ENCODE measurements at places on chromosomes 7 and 10.
A peak's percentile ranks its signal among the peaks of the same experiment; 100 is the strongest.

GRCh38 chr10:62386356-62387320, 12.5 kb downstream of the ZNF365 start:
- H3K27ac ChIP-seq: no peak overlapping the region
- no peaks in the 10 kb centered on the region for H3K27me3 ChIP-seq
- H3K4me1 ChIP-seq: no peaks in the 10 kb centered on the region
- no peak for DNase-seq

DNA sequence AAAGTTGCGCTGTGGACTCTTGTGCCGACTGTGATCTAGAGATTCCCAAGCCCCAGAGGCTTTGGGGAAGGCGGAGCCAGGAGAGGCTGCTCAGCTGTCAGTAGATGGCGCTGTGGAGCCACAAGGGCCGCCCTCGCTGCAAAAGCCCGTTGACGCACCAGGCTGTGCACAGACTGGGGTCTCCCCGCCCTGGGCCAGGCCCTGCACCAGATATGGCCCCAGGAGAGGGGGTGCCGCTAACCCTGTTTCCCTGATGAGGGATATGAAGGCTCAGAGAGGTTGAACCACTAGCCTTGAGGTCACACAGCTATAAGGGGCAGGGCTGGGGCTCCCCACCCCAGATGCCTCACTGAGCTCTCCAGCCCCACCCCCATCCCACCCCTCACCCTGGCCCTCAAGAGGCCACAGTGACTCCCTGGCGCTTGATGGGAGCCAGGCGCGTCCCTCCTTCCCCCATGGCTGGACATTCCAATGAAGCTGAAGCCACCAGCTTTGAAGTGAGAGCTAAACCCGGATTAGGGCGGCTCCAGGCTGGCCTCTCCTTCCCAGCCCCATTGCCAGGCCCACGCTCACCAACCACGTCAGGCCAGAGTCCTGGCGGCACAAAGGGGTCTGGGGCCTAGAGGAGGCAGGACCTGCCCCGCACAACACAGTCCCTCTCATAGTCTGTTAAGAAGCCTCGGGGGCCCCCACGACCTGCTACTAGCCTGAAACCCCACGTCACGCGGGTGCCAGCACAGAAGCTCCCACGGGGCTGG, 26.4 kb downstream of the MYL10 start:
- peak; percentile 87 for DNase-seq
- H3K27me3 ChIP-seq: no peaks in the 10 kb centered on the region
- peaks cover 39% of the 10 kb centered on the region for H3K4me1 ChIP-seq
- no peaks in the 10 kb centered on the region for H3K36me3 ChIP-seq
- H3K27ac ChIP-seq: no peak overlapping the region

- no peak for DNase-seq
- H3K4me1 ChIP-seq: no peaks in the 10 kb centered on the region
- no peak overlapping the region for H3K4me3 ChIP-seq
- no peaks in the 10 kb centered on the region for H3K36me3 ChIP-seq
- H3K27ac ChIP-seq: no peak overlapping the region
- no peaks in the 10 kb centered on the region for H3K27me3 ChIP-seq
Measured at GRCh38 chr10:110613341-110613995, 30.7 kb upstream of the RBM20 start.

GRCh38 chr10:86413046-86413728, 46.6 kb upstream of the GRID1 start:
- H3K27ac ChIP-seq: no peak overlapping the region
- H3K36me3 ChIP-seq: no peaks in the 10 kb centered on the region
- DNase-seq: peak; percentile 33
- H3K4me3 ChIP-seq: no peak overlapping the region
- H3K27me3 ChIP-seq: no peaks in the 10 kb centered on the region
- H3K4me1 ChIP-seq: no peaks in the 10 kb centered on the region

GRCh38 chr7:38893061-38893460, 15.9 kb downstream of the VPS41 start:
- H3K4me3 ChIP-seq: no peak overlapping the region
- H3K4me1 ChIP-seq: no peaks in the 10 kb centered on the region
- peaks cover 8% of the 10 kb centered on the region for H3K36me3 ChIP-seq
- no peak overlapping the region for H3K27ac ChIP-seq
- no peak for DNase-seq
- H3K27me3 ChIP-seq: no peaks in the 10 kb centered on the region

DNA sequence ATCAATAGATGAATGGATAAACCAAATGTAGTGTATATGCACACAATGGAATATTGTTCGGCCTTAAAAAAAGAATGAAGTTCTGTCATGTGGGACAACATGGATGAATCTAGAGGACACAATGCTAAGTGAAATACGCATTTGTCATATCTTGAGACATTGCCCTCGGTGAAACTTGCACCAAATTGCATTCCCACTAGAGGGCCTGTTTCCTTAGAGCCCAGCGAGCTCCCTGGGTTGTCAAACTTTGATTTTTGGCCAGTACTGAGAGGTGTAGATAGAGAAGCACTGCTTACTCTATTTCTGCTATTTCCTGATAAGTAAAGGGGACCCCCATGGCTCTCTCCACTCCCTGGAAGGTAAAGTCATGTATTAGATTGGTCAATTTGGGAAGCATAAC, 157.1 kb downstream of the GPAM start:
- H3K4me3 ChIP-seq: no peak overlapping the region
- no peaks in the 10 kb centered on the region for H3K27me3 ChIP-seq
- H3K4me1 ChIP-seq: no peaks in the 10 kb centered on the region

GRCh38 chr7:24284699-24285506, 913 bp downstream of the NPY start:
- H3K36me3 ChIP-seq: no peaks in the 10 kb centered on the region
- peaks cover 57% of the 10 kb centered on the region for H3K27me3 ChIP-seq
- DNase-seq: no peak
- peaks cover 24% of the 10 kb centered on the region for H3K4me1 ChIP-seq

Data from spinal cord (tissue), 10 donors.